ENCODE measurements at places on chromosomes 7 and 10.

GRCh38 chr7:77391230-77391629 lies 24.9 kb downstream of the GSAP start:
- no peak for DNase-seq

GRCh38 chr7:36509962-36510361 lies 120.3 kb downstream of the ANLN start:
- no peak for DNase-seq

DNA sequence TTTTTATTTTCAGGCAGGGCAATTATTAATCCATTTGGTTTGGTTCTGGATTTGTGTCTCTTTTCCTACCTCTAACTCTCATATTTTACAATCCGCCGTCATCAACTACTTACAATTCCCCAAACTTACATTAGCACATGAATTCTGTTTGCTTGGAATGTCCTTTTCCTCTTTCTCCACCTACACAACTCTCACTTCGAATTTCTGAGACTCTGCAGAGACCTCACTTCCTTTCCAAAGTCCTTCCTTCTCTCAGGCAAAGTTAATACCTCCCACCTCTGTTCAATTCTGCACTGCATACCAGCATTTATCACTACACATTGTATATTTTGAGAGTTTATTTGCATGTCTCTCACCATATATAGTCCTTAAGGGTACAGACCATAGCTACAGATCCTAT lies 122.7 kb upstream of the LRRTM3 start:
- no peak for DNase-seq

- no peak for DNase-seq
Observed at GRCh38 chr7:34851431-34851830, 185.9 kb downstream of the DPY19L1 start.

DNA sequence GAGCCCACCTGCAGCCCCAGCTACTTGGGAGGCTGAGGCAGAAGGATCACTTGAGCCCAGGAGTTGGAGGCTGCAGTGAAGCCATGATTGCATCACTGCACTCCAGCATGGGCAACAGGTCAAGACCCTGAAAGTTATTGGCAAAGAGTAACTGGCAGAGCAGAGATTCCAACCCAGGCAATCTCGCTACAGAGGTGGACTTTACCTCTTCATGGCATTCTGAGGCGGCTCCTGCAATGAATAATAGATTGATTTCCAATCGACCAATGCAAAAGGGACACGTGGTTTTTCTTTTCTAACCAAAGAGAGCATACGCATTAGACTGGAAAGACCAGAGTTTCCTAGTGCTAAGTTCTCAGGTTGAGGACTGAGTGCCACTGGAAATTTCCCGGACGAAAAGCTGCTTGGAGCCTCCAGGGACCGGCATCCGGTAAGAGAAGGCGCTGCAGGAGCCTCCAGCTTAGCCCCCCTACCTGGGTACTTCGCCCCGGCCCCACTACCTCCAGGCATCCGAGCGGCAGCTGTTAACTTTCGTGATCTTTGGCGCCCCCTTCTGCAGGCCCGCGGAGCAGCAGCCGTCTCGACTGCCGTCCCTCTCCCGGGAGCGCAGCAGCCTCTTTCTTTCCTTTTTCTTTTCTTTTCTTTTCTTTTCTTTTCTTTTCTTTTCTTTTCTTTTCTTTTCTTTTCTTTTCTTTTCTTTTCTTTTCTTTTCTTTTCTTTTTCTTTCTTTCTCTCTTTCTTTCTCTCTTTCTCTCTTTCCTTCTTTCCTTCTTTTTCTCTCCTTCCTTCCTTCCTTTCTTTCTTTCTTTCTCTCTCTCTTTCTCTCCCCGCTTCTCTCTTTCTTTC lies 4.1 kb downstream of the MBLAC1 start:
- peak; percentile 50 for DNase-seq

DNA sequence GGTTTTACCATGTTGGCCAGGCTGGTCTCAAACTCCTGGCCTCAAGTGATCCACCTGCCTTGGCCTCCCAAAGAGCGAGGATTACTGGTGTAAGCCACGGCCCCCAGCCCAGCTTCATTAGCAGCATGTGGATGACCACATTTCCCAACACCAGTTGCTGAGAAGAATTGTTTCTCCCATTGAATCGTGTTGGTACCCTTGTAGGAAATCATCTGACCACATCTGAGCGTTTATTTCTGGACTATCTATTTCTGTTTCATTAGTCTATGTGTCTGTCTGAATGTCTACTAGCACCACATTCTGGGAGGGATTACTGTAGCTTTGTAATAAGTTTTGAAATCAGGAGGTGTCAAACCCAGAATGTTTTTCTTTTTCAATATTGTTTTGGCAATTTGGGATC lies 89.6 kb downstream of the LCOR start:
- DNase-seq = no peak

DNA sequence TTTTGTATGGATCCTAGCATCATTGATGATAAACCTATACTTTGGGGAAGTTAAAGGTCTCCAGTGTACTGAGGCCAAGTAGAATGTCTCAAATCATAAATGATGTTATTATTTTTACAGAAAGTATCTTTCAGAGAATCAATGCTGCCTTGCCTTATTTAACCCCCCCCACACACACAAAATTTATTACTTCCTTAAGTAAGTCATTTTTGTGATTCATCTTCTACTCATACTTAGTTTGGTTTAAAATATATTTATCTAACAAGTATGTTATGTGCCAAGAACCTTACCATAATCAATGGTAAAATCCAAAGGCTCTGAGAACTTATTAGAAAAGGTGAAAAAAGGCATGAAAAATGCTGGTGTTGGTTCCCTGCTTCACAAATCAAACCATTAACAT lies 18.8 kb upstream of the CLDN12 start:
- no peak for DNase-seq
